Ovary (tissue), 10 donors: ENCODE measurements at places on chromosomes 11 and 22.
A peak's percentile ranks its signal among the peaks of the same experiment; 100 is the strongest.

DNA sequence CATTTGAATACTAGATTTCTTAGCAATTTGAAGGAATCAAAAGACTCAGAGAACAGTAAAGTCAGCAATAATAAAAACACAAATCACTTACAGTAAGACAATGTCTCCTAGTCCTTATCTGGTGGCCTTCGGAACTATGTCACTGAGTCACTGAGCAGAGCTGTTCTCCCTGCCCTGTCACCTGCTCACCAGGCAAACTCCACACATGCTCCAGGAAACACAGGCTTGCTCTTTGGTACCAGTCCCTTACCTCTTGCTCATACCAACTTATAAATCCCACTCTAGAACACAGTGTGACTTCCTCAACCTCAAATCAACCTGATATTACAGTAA is 81.1 kb upstream of the CHRM4 start:
- DNase-seq = no peak

GRCh38 chr22:33971561-33971961 is 51.3 kb upstream of the LARGE1 start:
- no peak for DNase-seq

- no peak for DNase-seq
Observed at GRCh38 chr11:46421257-46421880, 29.8 kb upstream of the CHRM4 start.

GRCh38 chr11:78935398-78936068 is 360.9 kb upstream of the NARS2 start:
- DNase-seq = no peak

DNA sequence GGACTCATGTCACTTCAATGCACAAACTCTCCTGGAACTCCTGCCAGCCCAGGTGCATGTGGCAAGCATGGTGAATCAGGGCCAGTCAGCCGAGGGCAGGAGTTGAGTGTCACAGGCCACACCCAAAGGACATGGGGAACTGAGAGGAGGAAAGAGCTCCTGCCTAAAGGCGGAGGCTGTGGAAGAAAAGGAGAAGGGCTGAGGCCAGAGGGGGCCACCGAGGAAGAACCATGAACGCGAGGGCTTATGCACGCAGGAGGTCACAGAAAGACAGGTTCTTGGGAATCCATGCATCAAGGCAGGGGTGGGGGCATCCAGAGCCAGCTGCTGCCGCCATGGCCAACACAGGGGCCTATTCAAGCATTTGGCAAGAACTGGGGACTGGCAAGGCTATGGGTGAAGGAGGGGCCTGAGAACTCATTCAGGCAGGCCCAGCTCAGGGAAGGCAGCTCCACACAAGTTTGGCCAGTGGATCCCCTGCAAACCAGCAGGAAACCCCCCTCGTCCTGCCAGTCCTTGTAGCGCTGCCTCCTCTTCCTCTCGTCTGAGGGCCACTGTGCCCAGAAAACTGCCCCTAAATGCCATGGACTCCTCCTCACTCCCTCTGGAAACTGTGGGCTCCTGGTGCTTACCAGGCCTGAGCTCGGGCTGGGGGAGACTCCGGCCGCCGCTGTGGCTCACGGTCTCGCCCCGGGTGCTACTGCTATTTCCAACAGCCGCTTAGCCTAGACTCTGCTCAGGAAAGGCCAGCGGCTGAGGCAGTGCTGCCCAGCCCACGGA is 15.4 kb downstream of the PPM1F start:
- DNase-seq = no peak

GRCh38 chr11:61011229-61011870 is 39.9 kb downstream of the CD6 start:
- DNase-seq = peak; percentile 63

DNA sequence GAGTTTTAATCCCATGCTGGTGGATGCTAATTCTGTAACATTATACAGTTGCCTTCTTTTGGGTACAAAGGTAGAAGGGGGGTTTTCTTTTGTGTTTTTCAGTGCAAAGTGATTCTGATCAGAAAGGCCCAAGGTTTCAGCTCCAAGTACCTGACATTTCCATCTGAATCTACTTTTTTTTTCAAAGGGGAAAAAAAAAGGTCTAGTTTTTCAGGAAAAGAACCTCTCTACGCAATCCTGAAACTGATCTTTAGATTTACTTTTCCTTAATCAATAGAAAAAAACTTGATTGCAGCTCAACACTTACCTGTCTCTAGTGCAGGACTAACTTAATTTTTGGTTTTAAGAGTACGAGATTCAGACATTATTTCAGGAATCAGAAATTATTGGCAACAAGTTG is at the start of gene TECTA:
TECTA (plus strand) TSS at position 301 of the 400 bp plus-strand sequence. CDS start 1,423 bp downstream, outside the sequence.
- DNase-seq = no peak

- peak; percentile 90 for DNase-seq
Observed at GRCh38 chr11:119356349-119357031, 10.0 kb upstream of the MFRP start.

DNA sequence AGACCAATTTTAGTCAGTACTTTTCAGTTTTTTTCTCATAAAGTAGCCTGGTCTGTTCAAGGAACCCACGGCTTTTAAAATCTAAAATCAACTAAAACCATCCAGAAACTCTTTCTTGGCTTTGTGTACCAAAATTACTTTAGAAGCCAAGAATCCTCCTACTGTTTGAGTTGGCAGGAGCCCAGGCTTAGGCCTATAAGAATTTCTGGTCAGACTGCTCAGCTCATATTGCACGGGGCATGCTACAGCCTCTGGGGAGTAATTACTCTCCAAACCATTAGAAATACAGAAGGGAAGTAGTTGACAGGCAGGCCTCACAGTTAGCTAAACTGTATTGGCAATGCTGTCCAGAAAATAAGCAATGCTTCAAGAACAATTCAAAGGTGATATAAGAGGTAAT is 1862.9 kb upstream of the RAG2 start:
- DNase-seq = peak; percentile 42

DNA sequence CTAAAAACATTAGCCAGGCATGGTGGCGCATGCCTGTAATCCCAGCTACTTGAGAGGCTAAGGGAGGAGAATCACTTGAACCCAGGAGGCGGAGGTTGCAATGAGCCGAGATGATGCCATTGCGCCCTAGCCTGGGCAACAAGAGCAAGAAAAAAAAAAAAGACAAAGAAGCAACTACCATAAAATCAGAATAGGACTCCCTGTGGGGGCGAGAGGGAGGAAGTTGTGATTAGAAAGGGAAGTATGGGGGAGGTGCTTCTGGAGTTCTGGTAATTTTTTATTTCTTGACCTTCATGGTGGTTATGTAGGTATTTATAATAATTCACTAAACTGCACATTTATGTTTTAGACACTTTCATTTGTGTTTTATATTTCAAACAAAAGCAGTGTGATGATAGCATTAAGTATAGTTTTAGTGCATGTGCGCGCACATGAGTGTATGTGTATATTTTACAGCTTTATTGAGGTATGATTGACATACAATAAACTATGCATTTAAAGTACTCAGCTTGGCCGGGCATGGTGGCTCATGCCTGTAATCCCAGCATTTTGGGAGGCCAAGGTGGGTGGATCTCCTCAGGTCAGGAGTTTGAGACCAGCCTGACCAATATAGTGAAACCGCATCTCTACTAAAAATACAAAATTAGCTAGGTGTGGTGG is 43.5 kb downstream of the SIK2 start:
- DNase-seq = no peak

GRCh38 chr11:31415435-31415834 is 45.8 kb downstream of the DNAJC24 start:
- no peak for DNase-seq

DNA sequence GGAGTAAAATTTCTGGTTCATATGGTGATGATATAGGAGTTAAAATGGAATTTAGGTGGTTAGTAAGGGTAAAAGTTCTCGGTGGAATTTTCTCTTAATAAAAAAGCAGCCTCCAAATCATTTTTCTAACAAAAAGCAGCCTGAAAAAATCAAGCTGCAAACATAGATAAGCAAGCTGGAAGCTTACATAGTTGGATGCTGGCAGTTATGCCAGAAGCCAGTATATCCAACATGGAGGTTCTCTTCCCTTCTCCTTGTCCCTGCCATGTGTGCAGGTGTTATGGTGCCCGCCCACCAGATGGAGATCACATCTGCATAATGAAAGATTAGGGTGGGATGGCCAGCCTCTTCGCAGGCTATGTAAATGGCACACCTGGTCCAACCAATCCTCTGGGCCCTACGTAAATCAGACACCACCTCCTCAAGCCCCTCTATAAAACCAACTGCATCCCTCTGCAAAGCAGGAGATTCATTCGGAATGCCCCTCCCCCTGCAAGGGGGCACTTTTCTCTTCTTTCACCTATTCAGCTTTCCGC is 22.4 kb downstream of the PIWIL3 start:
- DNase-seq = no peak

- no peak for DNase-seq
Observed at GRCh38 chr11:70688142-70688541, 289.8 kb downstream of the CTTN start.

GRCh38 chr11:106480581-106481190 is 403.2 kb downstream of the AASDHPPT start:
- no peak for DNase-seq

DNA sequence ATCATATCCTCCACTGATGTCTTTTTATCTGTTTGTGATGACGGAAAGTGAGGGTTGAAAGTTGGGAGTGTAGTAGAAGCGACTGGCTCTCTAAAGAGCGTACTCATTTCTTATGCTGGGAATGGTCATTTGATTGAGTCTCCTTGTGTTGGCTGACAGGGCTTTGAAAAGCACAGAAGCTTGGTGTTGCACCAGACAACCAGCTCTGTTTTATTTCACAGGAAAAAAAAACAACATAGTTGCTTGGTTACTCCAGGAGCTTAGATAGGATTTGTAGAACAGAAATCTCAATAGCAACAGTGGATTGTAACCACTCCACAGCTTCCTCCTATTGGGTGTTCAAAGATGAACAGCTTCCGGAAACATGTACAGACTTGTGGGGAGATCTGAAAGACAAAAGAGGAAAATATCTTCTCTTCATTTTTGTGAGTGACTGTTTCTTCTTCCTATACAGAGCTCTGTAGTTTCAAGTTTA is 2.7 kb downstream of the RBM14 start:
- no peak for DNase-seq

DNA sequence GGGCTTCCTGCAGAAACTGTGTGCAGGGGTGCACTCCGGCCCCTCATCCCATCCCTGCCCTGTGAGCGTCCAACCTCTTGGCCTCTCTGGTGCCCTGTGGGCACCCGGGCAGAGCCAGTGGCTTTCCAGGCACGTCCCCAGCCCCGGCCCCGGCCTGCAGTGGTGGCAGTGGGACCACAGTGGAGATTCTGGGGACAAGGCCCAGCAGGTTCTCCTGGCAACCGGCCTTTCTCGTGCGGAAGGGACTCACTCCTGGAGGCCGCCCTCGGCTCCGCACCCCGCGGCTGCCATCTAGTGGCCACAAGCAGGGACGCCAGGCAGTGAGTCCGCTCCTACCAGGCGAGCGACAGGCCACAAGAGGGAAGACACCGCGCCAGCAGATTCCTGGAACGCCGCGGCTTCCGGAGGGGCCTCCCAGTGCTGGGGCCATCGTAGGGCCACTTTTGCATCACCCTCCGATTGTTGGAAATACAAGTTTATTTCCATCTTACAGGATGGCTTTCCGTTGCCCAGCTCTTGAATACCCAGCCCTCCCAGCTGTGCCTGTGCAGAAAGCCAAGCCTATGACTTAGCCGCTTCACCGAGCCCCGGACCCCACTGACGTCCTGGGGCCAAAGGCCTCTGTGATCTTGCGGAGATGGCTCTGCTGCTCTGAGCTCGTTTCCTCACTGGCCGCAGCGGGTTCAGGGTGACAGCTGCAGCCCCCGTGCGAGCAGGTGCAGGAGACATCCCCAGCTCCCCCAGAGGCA is 357.3 kb downstream of the CTTN start:
- DNase-seq = peak; percentile 62

DNA sequence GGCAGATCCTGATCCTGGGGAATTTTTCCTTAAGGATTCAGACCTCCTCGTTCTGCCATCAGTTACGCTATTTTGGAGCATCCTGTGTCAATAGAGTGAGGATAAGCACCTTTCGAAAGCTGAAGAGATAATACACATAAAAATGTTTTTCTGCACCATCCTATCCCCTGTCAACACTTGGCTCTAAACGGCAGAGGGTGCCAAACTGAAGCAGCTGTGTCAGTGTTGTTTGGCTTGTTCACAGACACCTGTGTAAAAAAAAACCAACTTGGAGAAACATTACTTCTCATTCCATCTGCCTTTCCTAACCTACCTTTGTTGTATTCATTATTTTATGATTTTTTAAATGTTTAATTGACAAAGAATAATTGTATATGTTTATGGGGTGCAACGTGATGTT is 417.0 kb upstream of the DDI1 start:
- DNase-seq = no peak

GRCh38 chr11:79377406-79377805 is 63.4 kb downstream of the TENM4 start:
- no peak for DNase-seq

GRCh38 chr11:36364551-36365325 is 68.7 kb downstream of the PRR5L start:
- no peak for DNase-seq

DNA sequence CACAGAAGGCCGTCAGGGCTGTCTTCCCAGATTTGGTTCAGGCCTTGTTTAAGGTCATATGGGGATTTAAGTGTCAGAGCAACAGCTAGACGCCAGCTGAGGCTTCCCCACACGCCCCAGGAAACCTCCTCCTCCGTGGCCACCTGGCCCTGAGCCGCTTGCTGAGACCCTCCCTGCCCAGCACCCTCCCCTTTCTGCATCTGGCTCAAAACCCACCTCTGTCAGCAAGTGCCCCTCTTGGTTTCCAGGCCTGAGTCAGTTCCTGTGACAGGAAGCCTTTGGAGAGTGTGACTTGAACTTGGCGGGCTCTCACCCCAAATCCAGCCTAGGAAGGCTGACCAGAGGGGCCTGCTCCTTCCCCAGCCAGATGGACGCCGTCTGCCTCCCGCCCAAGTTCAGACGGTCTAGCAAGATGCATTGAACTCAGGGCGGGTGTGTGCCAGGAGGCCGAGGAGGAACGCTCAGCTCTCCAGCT is 561 bp downstream of the FXYD2 start:
- peak; percentile 71 for DNase-seq

- no peak for DNase-seq
Observed at GRCh38 chr11:85628771-85629341, 463 bp downstream of the TMEM126B start.

- no peak for DNase-seq
Observed at GRCh38 chr22:35460688-35461087, 60.7 kb downstream of the MCM5 start.
